Thoracic aorta (tissue), 2 donors: ENCODE measurements at places on chromosomes 4 and X.

DNA sequence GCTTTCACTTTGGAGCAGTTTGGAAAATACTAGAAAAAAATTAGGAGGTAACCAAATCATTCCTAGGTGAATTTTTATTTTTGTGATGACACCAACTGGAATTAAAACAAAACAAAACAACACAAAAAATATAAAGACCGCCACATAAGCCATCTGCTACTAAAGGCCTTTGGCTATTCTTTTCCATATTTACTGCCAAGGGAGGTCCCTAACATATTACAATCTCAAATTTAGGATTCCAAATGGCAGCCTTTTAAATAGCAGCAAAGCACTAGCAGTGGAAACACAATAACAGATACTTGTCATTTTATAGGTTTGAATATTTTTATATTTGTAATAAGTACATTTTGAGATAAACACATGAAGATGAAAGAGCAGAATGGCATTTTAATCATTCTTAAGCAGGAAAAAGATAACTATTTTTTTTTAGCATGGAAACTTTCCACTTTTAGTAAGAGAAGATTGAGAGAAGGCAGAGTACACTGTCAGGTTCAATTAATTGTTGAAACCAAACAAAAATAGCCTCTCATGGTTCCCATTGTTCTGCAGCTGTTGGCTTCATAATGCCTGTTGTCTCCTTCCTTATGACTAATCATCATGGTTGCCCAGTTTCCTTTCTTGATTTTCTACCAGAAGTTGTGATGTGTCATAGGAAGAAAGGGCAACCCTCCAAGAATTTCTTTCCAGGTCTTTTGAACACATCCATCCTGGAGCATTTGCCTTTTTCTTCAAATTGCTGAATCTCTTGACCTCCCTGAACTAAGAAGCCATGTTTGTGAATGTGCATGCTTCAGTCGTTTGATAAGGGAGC, 219.0 kb upstream of the EMCN start:
- DNase-seq = no peak

GRCh38 chrX:30309139-30309571, at the start of gene NR0B1:
Gene NR0B1, minus strand, starts transcription at chrX:30309390. Its CDS starts 27 bp downstream, at chrX:30309363.
- DNase-seq = no peak

- DNase-seq = no peak
These were observed 168.8 kb downstream of the CDS1 start for GRCh38 chr4:84751707-84752106.

DNA sequence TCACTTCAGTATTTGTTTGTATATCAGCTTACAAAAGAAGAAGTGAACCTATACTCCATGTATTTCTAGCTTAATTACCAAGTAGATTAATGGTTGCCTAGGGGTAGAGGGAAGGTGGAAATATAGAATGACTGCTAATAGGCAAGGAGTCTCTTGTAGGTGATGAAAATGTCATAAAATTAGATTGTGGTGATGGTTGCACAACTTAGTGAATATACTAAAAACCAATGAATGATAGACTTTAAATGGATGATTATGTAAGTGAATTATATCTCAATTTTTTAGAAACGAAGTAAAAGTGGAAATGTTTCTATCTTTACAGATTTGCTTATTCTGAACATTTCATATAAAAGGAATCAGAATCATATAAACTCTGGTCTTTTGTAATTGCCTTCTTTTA, 165.5 kb downstream of the AWAT2 start:
- no peak for DNase-seq

GRCh38 chr4:54495641-54496040, 162.1 kb upstream of the KIT start:
- DNase-seq = no peak

DNA sequence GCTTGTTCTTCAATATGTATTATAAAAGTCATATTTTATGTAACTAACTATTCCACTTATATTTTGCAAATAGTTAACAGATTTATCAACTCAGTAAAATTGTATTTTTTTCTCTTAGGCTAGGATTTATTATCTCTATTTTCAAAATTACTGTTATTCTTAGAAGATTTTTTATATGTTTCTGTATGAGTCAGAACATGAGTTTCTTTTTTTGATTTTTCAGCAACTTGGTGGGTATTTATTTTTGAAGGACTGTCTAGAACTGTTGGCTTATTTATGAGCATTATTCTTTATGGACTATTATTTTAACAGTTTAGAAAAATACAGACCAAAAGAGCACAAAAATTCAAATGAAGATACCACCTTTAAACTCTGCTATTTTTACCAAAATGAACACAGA, 6.8 kb downstream of the AIMP1 start:
- no peak for DNase-seq

DNA sequence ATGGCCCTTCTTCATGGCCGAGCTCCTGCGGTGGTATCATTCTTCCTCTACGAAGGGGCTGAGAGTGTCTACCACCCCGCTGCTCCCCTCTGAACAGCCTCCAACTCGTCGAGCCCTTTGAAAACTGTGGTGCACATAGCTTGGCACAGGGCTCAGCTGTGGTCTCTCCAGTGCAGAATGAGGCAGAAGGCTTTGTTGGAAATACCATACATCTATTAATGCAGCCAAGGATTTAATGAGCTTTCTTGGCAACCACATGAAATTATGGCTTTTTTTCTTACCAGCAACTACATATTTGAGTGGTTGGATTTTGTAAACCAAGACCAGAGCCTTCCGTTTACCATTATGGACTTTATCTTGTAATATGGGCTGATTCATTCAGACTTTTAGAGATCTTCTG, 61.7 kb upstream of the CBR4 start:
- no peak for DNase-seq

DNA sequence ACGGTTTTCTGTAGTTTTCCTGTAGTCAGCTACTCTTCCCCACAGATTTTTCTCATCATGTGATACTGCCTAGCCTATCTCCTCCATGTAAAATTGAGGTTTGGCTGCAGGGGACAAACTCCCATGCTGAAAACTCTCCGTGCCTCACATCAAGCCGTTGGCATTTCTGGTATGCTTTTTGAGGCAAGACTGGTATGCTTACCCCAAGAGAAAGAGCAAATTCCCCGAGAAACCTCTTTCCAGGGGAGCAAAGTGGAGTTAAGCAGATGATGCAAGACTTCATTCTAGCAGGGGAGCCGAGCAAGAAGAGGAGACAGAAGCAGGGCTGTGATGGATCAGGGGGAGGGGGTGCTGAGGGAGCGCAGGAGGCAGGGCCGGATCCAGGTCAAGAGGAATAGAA, 4.8 kb downstream of the SOWAHD start:
- no peak for DNase-seq

DNA sequence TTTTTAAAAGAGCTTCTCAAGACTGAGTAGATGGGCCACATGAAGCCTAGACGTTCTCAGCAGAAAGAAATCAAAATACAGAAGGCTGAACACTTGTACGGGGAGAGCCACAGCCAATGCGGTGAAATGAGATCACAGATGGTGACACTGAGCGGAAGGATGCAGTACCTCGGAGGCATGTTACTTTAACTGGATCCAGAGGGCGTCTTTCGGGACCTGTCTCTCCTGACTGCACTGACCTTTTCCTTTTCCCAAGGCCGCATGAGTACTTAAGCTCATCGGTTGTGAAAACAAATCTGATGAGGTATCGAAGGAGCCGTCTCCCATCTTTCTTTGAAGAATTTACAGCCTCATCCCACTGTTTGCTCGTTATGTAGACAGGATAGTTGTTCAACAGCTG, 32.6 kb downstream of the BEND4 start:
- DNase-seq = no peak

DNA sequence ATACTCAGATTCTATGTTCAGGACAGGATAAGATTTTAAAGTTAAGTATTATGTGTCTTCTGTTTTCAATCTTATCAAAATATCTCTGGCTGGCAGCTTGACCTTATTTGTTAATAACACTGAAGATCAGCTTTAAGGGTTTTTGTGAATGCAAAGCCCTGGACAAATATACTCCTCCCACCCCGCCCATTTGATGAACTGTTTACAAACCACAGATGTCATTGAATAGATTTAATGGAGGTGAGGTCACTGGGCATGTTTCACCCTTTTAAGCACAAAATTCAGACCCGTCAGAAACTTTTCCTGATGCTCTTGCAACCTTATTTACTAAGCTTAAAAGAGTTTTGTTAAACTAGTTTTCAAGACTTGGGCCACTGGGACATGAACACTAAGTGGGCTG, 10.1 kb upstream of the CXCL8 start:
- no peak for DNase-seq

DNA sequence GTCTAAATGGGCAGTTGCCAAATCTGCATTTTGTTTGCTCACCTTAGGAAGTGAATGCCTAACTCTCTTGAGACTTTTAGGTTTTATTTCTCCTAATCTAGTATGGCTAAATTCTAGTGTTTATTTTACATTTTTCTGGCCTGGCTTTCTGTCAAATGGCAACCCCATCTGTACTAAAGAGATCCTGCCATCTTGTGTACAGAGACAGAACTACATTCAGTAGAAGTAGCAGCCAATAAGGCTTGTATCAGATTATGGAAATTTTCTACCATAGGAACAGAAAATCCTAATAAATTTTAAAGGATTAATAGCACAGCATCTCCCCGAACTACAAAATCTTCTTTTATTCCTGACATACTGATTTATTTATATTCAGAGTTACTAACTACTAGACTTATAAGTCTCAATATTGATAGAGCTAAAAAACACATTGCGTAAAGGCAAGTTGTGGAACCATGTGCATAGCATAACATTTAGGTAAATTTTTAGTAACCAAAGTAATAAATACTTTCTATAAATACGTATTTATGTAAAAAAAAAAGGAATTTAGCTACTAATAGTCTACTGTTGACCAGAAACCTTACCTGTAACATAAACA, 45.5 kb downstream of the TMEM144 start:
- DNase-seq = no peak

- no peak for DNase-seq
These were observed 283.9 kb downstream of the SMARCA1 start for GRCh38 chrX:129239371-129239770.

DNA sequence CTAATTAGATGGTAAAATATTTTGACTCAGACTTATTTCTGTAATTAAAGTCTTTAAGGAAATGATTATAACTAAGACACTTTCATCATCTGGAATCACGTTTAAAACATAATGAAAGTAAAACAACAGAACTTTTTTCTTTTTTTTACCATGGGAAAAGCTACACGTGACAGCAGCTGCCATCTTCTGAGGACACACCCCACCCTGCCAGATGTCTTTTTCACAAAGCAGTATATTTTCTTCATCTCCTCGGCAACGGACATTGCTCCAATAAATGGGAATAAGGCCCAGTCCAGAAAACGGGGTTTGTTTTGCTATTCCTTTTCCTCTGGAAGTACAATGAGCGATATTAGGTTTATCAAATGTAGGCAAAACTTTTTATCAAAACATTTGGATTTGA, 17.5 kb downstream of the PRSS12 start:
- DNase-seq = no peak

- no peak for DNase-seq
These were observed 279.6 kb upstream of the CLNK start for GRCh38 chr4:10963958-10964703.

- no peak for DNase-seq
These were observed 4.2 kb downstream of the CENPVL3 start for GRCh38 chrX:51614353-51615012.
